Upper lobe of left lung (tissue), 6 donors: ENCODE measurements at places on chromosomes 2 and 18. TPM values are rescaled to one million over a fixed set of nuclear protein-coding genes. Genes with fewer than 3 reads are reported as not detected.

DNA sequence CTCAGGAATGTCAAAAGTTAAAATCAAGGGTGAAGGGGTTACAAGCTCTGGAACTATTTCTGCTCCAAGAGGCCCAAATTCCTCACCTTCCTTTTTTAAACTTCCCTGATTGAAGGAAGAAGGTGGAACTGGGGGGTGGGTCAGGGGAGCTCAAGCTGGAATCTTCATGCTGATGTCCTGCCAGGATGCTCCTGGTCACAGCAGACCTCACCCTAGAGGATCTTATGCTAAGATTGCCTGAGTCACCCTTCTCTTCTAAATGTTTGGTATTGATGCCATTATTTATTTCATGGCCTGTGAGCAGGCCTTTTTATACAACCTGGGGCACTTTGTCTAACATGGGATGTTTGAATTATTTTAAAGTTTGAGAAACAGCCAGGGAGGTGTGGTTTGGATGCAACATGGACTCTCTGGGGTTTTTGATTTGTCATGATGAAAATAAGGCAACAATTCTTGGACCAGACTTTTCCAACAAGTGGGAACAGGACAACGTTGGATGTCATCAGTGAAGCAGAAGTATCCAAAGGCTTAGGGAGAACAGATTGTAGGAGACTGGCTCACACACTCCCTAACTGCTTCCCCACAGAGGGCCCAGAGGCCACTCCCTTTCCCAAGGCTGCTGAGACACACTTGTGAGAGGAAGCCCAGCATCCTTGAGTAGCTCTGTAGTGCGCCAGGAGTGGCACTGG is 420.2 kb upstream of the MEX3C start:
- H3K36me3 ChIP-seq: no peaks in the 10 kb centered on the region
- DNase-seq: no peak
- H3K4me1 ChIP-seq: no peaks in the 10 kb centered on the region
- no peaks in the 10 kb centered on the region for H3K27me3 ChIP-seq

DNA sequence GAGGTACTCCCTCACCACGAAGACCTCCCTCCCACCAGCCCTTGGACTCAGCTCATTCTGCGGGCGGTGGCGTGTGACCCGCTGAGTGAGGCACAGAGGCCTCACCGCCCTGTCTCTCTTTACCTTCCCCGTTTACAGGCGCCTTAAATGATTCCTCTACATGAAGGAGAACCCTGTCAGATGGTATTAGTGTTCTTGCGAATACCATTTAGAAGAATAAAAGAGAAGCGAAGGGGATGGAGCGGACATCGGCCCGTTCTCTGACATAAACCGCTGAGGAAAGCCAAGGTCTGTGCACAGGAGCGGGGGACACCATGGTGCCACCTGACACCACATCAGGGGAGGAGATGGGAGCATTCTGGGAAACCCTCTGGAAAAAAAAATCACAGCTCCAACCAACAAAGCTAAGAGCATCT is 179.8 kb downstream of the HDAC4 start:
- peaks cover 55% of the 10 kb centered on the region for H3K4me1 ChIP-seq
- H3K36me3 ChIP-seq: no peaks in the 10 kb centered on the region
- DNase-seq: no peak
- peak overlapping the region; percentile 92 for H3K27ac ChIP-seq
- no peaks in the 10 kb centered on the region for H3K27me3 ChIP-seq
- H3K4me3 ChIP-seq: no peak overlapping the region

DNA sequence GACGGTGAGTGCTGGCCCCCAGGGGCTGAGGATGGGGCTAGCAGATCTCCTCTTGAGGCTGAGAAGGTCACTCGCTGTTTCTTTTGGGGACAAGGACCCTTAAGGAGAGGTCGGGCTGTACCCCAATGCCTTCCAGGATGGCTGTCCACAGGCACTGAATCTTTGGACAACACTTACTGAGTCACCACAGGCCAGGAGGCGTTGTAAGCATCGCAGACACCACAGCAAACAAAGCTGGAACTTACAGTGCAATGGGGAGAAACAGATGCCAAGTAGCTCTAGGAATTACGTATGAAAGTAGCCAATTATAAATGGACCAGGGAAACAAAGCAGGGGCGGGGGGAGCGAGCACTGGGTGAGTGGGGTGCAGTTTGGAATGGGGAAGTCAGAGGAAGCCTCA is 219.8 kb downstream of the GLI2 start:
- H3K4me3 ChIP-seq: no peak overlapping the region
- no peaks in the 10 kb centered on the region for H3K36me3 ChIP-seq
- no peak overlapping the region for H3K27ac ChIP-seq
- H3K4me1 ChIP-seq: no peaks in the 10 kb centered on the region

DNA sequence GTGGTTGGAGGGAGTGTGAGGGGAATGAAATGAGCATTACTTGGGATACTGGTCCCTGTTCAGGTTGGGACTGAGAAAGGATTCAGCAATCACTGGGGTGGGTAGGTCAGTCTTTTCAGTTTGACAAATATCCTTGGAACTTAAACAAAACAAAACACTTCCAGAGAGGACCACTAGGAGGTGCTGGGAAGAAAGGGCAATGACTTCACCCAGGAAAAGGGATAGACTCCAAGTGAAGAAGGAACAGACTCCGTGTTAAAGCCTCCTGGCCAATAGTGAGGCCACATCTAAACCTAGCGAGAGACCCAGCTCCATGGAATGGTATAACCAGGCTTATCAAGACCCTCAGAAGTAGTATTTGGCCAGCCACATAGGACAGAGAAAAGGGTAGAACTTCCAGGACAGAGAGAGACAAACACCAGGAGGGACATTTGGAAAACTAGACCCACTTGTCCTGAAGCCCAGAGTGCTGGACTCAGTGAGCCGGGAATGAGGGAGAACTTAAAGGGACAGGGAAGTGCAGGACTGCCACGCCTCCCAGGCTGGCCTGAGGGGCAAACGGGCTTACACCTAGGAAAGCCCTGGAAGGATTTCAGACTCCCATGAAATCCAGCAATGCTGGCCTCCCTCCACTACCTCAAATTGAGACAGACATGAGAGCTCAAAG is 19.6 kb upstream of the KCNG3 start:
- no peak for DNase-seq
- H3K4me1 ChIP-seq: no peaks in the 10 kb centered on the region
- no peaks in the 10 kb centered on the region for H3K36me3 ChIP-seq
- no peaks in the 10 kb centered on the region for H3K27me3 ChIP-seq
- no peak overlapping the region for H3K27ac ChIP-seq

GRCh38 chr2:176129813-176130146 is 275 bp downstream of the HOXD8 start:
- no peak overlapping the region for H3K27ac ChIP-seq
- no peaks in the 10 kb centered on the region for H3K27me3 ChIP-seq
- peaks cover 22% of the 10 kb centered on the region for H3K4me1 ChIP-seq
- H3K4me3 ChIP-seq: peak overlapping the region; percentile 22
- H3K36me3 ChIP-seq: no peaks in the 10 kb centered on the region
- no peak for DNase-seq

- no peaks in the 10 kb centered on the region for H3K27me3 ChIP-seq
- no peaks in the 10 kb centered on the region for H3K4me1 ChIP-seq
Observed at GRCh38 chr18:44450226-44450625, 230.5 kb upstream of the SETBP1 start.

DNA sequence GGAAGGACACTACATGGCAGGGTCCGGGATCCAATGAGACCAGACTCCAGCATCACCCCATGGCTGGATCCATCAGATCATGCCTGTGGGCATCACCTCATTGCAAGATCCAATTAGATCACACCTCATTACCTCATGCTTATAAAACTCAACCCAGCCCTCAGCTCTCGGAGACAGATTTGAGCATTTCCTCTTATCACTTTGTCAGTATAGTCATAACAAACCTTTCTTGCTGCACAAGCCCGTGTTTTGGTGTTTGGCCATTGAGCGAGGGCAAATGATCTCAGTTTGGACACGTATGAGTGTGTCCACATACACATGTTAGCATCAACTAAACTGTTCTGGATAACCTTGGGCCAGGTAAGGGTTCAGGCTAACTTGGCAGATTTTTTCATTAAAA is 58.8 kb downstream of the CCDC195 start:
- H3K27me3 ChIP-seq: no peaks in the 10 kb centered on the region
- H3K4me3 ChIP-seq: no peak overlapping the region
- no peak for DNase-seq
- H3K4me1 ChIP-seq: no peaks in the 10 kb centered on the region
- no peak overlapping the region for H3K27ac ChIP-seq
- H3K36me3 ChIP-seq: no peaks in the 10 kb centered on the region

GRCh38 chr18:76643996-76644395 is 149.0 kb upstream of the ZNF516 start:
- DNase-seq: no peak
- H3K27me3 ChIP-seq: no peaks in the 10 kb centered on the region
- H3K4me3 ChIP-seq: no peak overlapping the region
- H3K4me1 ChIP-seq: no peaks in the 10 kb centered on the region

DNA sequence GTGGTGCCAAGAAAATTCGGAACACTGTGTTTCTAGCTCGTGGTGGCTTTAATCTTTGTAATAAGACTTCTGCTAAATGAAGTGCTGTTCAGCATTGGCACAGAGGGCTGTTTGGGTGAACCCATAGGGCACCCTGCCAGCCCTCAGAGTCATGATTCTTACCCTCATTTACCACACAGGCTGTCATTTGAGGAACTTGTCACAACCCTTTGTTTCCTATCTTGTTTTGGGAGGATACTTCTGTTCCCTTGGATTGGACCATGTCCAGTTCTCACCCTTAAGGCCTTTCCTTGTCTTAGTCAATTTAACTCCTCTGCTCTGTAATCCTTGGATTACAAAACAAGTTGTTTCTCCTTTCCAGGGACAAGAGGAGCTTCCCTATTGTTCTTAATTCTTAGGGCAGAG is 225.7 kb downstream of the MTX2 start:
- no peaks in the 10 kb centered on the region for H3K36me3 ChIP-seq
- H3K4me1 ChIP-seq: peaks cover 15% of the 10 kb centered on the region
- DNase-seq: peak; percentile 34
- H3K27ac ChIP-seq: no peak overlapping the region
- no peak overlapping the region for H3K4me3 ChIP-seq

DNA sequence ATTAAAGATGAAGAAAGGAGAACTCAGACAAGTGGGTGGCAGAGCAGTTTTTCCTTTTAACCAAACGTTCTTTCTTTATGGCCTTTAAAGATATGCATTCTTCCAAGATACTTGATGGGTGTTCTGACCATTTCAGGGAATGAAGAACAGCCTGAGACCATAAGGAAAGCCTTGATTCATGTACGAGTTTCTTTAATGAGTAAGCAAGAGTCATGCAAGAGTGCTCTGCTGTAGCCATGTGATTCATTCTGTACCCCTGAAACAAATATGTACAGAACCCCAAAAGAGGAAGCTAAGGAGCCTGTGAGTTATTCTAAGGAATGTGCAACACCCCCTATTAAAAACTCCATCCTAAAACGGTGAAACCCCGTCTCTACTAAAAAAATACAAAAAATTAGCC is 372.8 kb downstream of the MTX2 start:
- no peak overlapping the region for H3K27ac ChIP-seq
- no peaks in the 10 kb centered on the region for H3K36me3 ChIP-seq
- H3K4me1 ChIP-seq: peaks cover 8% of the 10 kb centered on the region
- H3K27me3 ChIP-seq: peaks cover 9% of the 10 kb centered on the region
- no peak for DNase-seq

DNA sequence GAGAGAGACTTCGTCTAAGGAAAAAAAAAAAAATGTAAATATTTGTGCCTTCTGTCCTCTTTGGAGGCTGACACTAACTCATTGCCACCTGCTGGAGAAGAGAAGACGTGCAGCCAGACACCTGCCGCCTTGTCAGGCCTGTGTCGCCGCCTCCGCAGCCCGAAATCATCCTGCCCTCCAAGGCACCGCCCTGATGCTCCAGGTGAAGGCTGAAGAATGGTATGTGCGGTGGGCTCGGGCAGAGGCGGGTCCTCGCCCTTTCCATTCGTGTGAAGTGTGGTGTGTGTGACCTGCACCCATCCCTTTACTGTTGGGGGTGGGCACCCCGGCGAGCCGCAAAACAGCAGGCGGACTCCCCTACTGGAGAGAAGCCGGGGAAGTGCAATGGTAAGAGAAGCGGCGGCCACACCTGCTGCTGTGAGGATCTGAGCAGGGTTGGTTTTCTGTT is 60.4 kb downstream of the FAM161A start:
- H3K27ac ChIP-seq: no peak overlapping the region
- DNase-seq: peak; percentile 59
- no peak overlapping the region for H3K4me3 ChIP-seq
- H3K27me3 ChIP-seq: no peaks in the 10 kb centered on the region
- H3K4me1 ChIP-seq: peaks cover 7% of the 10 kb centered on the region
- H3K36me3 ChIP-seq: no peaks in the 10 kb centered on the region

GRCh38 chr18:62999392-62999791 is 284.1 kb downstream of the PHLPP1 start:
- H3K27me3 ChIP-seq: no peaks in the 10 kb centered on the region
- H3K36me3 ChIP-seq: no peaks in the 10 kb centered on the region
- no peaks in the 10 kb centered on the region for H3K4me1 ChIP-seq
- no peak overlapping the region for H3K4me3 ChIP-seq

GRCh38 chr18:42954887-42955286 is 160.6 kb downstream of the RIT2 start:
- no peak overlapping the region for H3K27ac ChIP-seq
- H3K4me1 ChIP-seq: no peaks in the 10 kb centered on the region
- DNase-seq: no peak
- no peak overlapping the region for H3K4me3 ChIP-seq
- H3K36me3 ChIP-seq: no peaks in the 10 kb centered on the region
- no peaks in the 10 kb centered on the region for H3K27me3 ChIP-seq

- DNase-seq: no peak
- no peaks in the 10 kb centered on the region for H3K27me3 ChIP-seq
- no peaks in the 10 kb centered on the region for H3K36me3 ChIP-seq
- no peak overlapping the region for H3K27ac ChIP-seq
- H3K4me3 ChIP-seq: no peak overlapping the region
Observed at GRCh38 chr2:47214385-47214784, 59.3 kb upstream of the STPG4 start.

DNA sequence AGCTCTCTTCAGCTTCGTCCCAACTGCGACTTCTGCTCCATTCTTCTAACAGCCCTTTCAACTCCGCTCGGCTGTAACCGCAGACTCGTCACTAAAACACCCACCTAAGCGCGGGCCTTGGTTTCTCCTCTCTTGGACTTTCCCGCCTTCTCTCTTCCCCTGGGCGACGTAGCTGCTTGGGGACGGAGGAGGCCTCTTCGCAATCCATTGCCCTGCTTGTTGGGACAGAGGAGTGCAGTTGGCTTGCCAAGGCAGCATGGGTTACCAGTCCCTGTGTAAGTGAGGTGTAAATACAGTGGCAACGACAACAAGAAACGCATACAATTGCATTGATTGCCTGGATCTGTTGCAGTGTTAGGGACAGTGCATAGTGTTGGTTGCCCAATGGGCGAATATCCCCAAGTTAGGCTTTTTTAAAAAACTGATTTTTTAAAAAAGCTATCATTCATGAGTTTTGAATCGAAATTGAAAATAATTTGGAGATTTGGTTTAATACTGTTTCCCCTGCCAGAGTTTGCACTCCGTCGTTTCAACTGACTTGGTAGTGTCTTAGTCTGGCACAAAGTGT is 484 bp upstream of the DARS1 start:
- DNase-seq: no peak
- peak overlapping the region; percentile 98 for H3K27ac ChIP-seq
- peaks cover 15% of the 10 kb centered on the region for H3K4me1 ChIP-seq

SP110 gene
- 45.8 TPM for total RNA-seq

SEPTIN10 gene
- total RNA-seq: 81.1 TPM

MAP3K19 gene
- 0.34 TPM for total RNA-seq

RFX8 gene
- 0.52 TPM for total RNA-seq

IL1RL1 gene
- total RNA-seq: 26.2 TPM

QPCT gene
- total RNA-seq: 6.4 TPM

PPM1B gene
- 71.2 TPM for total RNA-seq
